CD8-positive, alpha-beta memory T cell (primary cell): ENCODE measurements at places on chromosomes 12 and 14.

DNA sequence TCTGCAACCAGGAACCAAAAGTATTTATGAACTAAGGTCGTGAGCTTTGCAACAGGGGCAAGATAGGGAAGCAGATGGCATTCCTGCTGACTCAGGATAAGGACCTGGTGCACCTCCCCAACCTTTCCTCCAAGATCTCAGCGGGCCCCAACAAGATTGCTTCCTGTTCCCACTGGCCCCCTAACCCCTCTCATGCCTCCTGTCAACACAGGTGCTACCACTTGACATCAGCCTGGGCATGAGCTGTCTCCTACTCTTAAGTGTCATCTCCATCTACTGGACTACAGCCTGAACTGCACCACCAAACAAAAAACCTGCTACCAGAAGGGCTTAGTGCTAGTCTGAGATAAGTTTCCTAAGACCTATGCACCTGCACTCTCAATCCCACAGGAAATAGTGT, 32.7 kb downstream of the MED6 start:
- DNase-seq, result no peak

DNA sequence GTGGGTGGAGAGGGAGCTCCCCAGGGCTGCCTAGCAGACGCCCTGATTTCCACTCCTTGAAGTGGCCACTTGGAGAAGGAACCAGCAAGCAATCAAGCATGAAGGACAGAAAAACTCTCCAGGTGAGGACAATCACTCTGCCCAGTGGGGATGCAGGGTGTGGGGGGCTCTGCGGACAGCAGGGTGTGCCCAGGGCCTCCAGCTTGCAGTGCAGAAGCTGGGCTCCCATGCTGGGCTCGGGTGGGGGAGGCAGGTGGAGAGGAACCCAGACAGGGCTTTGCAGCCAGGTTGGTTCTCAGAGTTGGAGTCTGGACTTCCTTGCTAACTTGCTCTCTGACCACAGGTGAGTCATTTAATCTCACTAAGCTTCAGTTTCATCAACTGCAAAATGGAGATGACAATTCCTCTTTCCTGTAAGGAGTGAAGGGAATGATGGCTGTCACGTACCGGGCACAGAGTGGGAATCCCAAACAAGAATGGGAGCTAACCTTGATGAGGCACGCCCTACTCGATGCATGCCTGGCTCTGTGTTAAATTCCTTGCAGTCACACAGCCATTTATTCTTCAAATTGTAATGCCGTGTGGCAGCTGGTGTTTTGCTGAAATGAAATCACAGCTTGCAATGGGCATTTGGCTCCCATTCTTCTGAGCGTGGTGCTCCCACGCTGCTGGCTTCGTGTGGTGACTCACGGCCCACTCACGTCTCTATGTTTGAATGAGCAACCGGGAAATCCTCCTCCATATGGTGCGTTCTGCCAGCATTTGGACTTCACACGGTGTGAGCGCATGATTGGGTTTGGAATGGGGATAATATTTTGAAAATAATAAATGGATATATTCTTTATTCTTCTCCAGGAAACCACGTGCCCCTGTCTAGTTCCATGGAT, 75.2 kb downstream of the PRIMA1 start:
- no peak for DNase-seq

DNA sequence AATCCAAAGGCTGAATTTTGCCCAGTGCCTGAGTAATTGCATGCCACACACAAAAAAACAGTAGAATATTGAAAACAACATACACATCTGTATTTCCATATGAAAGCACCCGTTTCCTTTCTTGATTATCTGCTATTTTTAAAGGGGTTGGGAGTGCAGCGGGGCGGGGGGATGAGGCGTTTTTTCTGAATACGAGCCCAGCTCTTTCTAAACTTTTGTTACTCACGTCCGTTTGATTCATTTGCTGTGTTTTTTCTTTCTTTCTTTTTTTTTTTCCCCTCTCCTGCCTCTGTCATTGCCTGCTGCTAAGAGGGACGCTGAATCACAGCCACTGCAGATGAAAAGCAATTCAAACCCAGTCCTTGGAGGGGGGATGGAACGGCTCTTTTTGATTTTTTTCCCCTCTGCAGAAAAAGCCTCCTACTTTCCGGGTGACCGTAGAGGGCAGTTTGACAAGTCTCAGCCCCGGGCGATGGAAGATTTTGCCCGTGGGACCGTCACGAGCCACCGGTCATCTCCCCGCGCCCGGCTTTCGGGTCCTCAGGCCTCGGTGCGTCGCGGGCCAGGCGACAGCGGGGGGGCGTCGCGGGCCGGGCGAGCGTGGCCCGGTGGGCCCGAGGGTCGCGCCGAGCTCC, 572 bp upstream of the RASSF8 start:
- DNase-seq, result no peak

GRCh38 chr14:80202888-80203562, 8.3 kb downstream of the DIO2 start:
- no peak for DNase-seq
